Upper lobe of left lung (tissue), 6 donors: ENCODE measurements at places on chromosomes 4 and X.

DNA sequence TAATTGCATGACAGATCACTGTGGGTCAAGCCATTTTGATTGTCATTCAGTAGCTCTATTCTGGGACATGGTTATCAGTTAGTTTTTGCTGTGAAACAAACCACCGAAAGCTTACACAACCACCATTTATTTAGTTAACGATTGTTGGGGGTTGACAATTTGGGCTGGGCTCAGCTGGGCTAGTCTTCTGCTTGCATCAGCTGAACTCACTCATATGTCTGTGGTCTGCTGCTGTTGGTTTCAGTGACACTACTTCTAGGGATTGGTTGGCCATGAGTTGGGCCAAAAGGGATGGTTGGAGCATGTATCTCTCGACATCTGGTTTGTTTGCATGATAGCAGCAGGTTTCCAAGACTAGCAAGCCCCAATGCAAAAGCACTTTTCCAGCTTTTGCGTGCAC, 5.3 kb upstream of the SMIM10 start:
- DNase-seq, result no peak
- no peak overlapping the region for H3K4me3 ChIP-seq
- H3K4me1 ChIP-seq, result no peaks in the 10 kb centered on the region
- no peak overlapping the region for H3K27ac ChIP-seq
- no peaks in the 10 kb centered on the region for H3K36me3 ChIP-seq

GRCh38 chrX:42189576-42189975, 266.2 kb upstream of the CASK start:
- H3K27ac ChIP-seq, result no peak overlapping the region
- H3K27me3 ChIP-seq, result no peaks in the 10 kb centered on the region
- DNase-seq, result no peak
- no peaks in the 10 kb centered on the region for H3K4me1 ChIP-seq
- no peak overlapping the region for H3K4me3 ChIP-seq

DNA sequence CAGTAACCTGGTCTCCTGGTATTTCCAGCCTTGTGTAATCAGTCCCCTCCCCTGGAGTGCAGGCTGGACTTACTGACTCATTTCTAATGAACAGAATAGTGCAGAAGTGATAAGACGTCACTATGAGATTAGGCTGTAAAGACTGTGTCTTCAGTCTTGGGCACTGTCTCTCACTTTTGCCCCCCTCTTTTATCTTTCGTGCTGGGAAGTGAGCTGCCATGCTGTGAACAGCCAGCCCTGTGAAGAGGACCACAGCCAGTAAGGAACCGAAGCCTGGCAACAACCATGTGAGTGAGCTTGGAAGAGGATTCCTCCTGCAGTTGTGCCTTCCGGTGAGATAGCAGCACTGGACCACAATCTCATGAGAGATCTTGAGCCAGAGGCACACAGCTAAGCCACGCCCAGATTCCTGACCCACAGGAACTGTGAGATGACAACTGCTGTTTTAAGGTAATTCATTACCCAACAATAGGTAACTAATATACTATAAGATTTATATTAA, 67.5 kb upstream of the GPR34 start:
- H3K27me3 ChIP-seq, result no peaks in the 10 kb centered on the region
- no peaks in the 10 kb centered on the region for H3K4me1 ChIP-seq
- no peaks in the 10 kb centered on the region for H3K36me3 ChIP-seq
- no peak overlapping the region for H3K4me3 ChIP-seq

- H3K36me3 ChIP-seq, result no peaks in the 10 kb centered on the region
- no peak overlapping the region for H3K4me3 ChIP-seq
- no peaks in the 10 kb centered on the region for H3K27me3 ChIP-seq
- H3K4me1 ChIP-seq, result no peaks in the 10 kb centered on the region
- DNase-seq, result no peak
Measured at GRCh38 chrX:16573781-16574180, 76.2 kb upstream of the S100G start.

DNA sequence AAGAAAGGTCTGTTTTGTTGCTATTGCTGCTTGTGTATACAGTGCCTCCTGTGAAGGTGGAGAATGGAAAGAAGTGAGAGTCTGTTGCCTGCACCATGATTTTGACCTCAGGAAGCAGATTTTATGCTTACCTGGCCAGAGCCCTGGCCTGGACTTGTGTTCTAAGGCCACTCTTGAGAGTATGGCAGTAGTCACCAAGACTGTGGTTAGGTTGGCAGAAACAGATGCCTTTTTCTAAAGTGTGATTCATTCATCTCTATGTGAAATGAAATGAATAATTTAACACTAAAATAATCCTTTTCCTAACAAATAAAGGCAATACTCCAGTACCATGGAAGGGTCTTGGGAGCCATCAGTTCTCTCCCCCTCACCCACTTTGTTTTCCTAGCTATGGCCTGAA, 161.8 kb downstream of the DCLK2 start:
- H3K4me1 ChIP-seq, result peaks cover 6% of the 10 kb centered on the region
- DNase-seq, result no peak
- no peaks in the 10 kb centered on the region for H3K27me3 ChIP-seq
- H3K4me3 ChIP-seq, result no peak overlapping the region
- H3K36me3 ChIP-seq, result no peaks in the 10 kb centered on the region

GRCh38 chr4:43330288-43330687, 437.8 kb downstream of the GRXCR1 start:
- no peaks in the 10 kb centered on the region for H3K27me3 ChIP-seq
- H3K36me3 ChIP-seq, result no peaks in the 10 kb centered on the region
- no peaks in the 10 kb centered on the region for H3K4me1 ChIP-seq
